ENCODE measurements at places on chromosomes 7 and 10. TPM values are rescaled to one million over a fixed set of nuclear protein-coding genes. Genes with fewer than 3 reads are reported as not detected.

The C10orf95 gene
- 3.8 TPM for polyA plus RNA-seq

GRCh38 chr7:129222064-129222463, 2.8 kb upstream of the AHCYL2 start:
- no peaks in the 10 kb centered on the region for H3K4me1 ChIP-seq
- no peak overlapping the region for H3K4me3 ChIP-seq
- DNase-seq, result no peak
- no peaks in the 10 kb centered on the region for H3K36me3 ChIP-seq

DNA sequence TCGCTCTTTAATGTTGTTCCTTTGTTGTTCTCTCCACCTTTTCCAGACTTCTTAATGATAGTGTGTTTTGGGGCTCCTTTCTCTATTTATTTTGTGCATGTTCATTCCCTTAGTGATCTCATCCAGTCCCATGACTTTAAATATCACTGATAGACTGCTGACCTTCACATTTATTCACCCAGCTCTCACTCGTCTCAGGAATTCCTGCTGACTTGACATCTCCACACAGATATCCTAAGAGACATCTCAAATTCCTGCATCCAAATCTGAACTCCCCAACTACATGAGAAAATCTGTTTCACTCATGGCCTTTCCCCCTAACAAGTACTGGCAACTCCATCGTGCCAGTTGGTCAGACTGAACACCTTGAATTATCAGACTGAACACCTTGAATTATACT, 111.2 kb downstream of the CTTNBP2 start:
- H3K27ac ChIP-seq, result no peak overlapping the region
- no peaks in the 10 kb centered on the region for H3K36me3 ChIP-seq
- no peaks in the 10 kb centered on the region for H3K27me3 ChIP-seq
- H3K4me3 ChIP-seq, result no peak overlapping the region
- H3K4me1 ChIP-seq, result no peaks in the 10 kb centered on the region
- DNase-seq, result no peak

- no peaks in the 10 kb centered on the region for H3K27me3 ChIP-seq
- H3K4me3 ChIP-seq, result no peak overlapping the region
- H3K27ac ChIP-seq, result no peak overlapping the region
- no peak for DNase-seq
Measured at GRCh38 chr7:18096087-18096486, 68.4 kb upstream of the PRPS1L1 start.

- DNase-seq, result no peak
- no peaks in the 10 kb centered on the region for H3K27me3 ChIP-seq
- peaks cover under 1% of the 10 kb centered on the region for H3K4me1 ChIP-seq
- peaks cover 2% of the 10 kb centered on the region for H3K36me3 ChIP-seq
Measured at GRCh38 chr10:116602648-116603400, 12.1 kb downstream of the PNLIPRP1 start.
